ENCODE measurements at places on chromosomes 12 and 14. TPM values are rescaled to one million over a fixed set of nuclear protein-coding genes. Genes with fewer than 3 reads are reported as not detected.

Gene GARIN6
- total RNA-seq, result not detected

GRCh38 chr14:99350751-99351150 is 78.8 kb upstream of the BCL11B start:
- H3K4me3 ChIP-seq, result no peak overlapping the region
- H3K27ac ChIP-seq, result no peak overlapping the region
- no peak for DNase-seq
- H3K36me3 ChIP-seq, result no peaks in the 10 kb centered on the region

DNA sequence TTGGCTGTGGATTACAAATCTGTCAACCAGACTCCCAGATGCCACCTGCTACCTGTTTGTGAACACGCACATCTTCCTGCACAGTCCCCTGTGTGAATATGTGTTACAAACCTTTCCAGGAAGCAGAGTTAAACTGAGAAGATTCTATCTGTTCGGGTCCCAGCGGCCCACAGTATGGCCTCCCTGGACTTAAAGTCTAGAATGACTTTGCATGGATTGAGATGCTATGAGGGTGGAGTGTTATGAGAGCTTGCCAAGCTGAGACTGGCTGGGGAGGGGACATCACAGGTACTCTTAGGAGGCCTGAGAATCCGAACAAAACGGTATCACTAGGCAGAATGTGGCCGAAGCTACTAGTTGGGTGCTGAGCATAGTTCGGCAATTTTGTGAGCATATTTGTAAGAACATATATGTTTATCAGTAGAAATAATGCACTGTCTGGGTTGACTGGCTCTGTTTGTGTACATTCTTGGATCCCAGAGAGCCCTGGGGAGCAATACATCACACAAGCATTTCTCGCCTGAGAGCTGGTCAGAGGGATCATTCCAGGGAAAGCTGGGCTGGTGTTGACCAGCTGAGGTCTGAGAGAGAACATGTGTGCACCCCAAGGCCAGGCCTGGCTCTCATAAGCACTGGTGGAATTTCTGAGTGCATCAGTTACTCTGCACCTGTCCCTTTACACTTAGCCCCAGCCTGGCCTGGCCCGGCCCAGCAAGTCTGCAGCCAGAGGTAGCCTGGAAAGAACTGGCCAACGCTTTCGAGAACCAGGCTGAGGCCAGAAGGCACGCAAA is 29.8 kb upstream of the LTBP2 start:
- no peaks in the 10 kb centered on the region for H3K36me3 ChIP-seq
- no peaks in the 10 kb centered on the region for H3K27me3 ChIP-seq
- DNase-seq, result no peak
- H3K4me1 ChIP-seq, result no peaks in the 10 kb centered on the region

DNA sequence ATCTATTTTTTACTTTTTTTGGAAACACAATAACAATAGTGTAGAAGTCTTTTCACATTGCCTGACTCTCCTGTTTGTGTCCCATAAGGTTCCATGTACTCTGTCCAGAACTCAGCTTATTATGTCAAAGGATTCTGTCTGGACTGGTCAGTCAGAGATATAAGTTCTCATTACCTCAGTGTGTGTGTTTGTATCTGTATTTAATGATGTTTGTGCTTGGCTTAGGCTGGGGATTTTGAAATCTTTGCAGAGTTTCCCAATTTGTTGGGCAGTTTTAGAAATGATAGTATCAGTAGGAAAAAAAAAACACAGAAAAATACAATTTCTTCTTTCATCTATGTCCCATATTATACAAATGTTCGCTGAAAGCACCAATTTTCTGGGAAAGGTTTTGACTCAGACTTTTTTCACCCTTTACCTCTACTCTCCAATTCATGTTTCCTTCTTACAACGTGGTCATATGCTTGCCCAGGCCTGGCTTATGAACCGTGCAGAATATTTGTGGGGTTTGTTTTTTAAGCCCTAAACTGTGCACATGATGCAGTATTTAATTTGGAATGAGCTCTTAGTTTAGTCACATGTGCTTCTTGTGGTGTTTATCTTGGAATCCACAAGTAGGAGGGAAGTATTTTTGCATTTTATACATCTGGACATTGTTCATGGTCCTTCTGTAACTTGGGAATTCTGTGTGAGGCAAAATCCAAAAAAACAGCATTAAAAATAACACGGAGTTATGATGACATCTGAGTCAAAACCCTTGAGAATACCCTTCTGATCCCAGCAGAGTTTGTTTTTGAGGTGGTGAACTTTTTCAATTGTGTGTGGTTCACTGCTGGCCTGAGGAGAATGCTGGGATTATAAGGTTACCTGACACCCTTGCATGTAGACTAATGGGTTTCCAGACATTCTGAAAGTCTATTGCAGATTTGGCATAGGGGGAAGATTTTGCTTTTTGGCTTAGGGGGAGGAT is 121.2 kb downstream of the RAD51B start:
- H3K4me3 ChIP-seq, result no peak overlapping the region
- H3K27me3 ChIP-seq, result no peaks in the 10 kb centered on the region
- no peak overlapping the region for H3K27ac ChIP-seq
- no peaks in the 10 kb centered on the region for H3K4me1 ChIP-seq
- H3K36me3 ChIP-seq, result no peaks in the 10 kb centered on the region

DNA sequence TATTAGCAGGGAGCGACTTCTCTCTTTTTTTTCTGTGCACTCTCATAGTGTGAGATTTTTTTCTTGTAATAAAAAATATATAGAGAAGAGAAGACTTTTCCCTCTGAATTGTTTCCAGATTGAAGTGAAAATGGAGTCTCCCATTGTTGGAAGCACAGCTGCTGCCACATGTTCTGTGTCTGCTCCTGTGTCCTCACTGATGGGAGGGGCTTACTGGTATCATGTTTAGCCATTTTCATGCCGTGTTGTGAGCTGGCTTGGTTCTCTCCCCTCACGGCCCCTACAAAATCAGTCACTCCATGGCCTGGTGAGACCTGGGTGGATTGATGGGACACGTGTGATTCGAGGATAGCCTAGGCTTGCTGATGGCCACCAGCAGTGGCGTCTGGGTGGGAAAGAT is 379.7 kb upstream of the DDHD1 start:
- no peak for DNase-seq
- H3K27me3 ChIP-seq, result no peaks in the 10 kb centered on the region
- H3K27ac ChIP-seq, result peak overlapping the region; percentile 38
- H3K4me1 ChIP-seq, result peaks cover 4% of the 10 kb centered on the region
- H3K36me3 ChIP-seq, result no peaks in the 10 kb centered on the region
- no peak overlapping the region for H3K4me3 ChIP-seq

DNA sequence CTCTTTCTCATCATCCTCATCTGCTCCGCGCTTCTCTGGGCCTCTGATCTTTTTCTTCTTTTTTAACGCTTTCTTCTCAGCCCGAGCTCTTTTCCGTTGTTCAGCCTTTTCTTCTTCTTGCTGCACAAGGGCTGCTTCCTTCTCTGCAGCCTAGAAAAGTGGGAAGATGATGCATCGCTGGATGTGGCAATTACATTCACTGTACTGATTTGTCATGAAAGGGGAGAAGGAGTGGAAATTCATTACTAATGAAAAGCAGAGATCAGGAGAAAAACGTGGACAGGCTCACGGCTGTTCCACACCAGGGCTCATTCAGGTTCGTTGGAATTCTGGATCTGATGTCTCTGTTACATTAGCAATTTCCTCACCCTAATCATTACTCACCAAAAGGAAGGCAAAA is 15.1 kb downstream of the FICD start:
- peaks cover 40% of the 10 kb centered on the region for H3K36me3 ChIP-seq
- H3K27ac ChIP-seq, result no peak overlapping the region
- H3K4me3 ChIP-seq, result no peak overlapping the region
- peaks cover 5% of the 10 kb centered on the region for H3K4me1 ChIP-seq
- no peak for DNase-seq

DNA sequence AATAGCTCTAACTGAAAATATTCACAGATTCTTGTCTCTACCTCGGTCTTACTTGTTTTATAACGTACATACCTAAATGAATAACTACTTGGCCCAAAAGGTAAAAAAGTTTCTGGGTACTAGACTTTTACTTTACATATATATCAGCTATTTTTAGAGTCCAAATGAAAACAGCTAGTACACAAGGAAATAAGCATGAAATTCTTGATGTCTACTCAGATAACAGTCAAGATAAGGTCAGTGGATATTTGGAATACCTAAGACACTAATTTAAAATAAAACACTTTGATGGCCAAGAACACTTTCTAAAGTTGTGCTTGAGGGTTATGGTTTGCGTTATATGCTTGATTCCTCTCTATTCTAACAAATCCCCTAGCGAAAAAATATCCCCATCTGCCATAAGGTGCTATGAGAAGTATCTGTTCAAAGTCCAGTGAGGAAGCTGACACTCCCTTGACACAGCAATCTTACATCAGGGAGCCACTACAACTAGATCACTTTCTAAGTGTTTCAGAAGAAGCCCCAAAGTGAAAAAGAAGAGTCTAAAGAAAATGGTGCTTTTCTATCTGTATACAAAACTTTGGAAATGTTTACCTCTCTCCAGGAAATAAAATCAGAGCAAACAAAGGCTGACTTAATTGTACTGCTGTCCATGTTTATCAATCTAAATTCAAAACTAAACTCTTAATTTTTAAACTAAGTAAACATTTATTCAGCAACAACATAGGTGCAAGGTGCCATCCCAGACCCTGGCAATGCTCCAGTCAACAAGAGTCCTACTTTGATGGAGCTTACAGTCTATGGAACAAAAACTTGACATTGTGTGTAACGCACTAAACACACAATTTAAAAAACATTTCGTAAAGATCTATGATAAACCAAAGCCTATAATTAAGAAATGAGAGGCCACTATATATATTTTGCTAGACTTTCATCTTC is 11.7 kb downstream of the PTPN21 start:
- H3K4me1 ChIP-seq, result no peaks in the 10 kb centered on the region
- H3K27me3 ChIP-seq, result no peaks in the 10 kb centered on the region
- H3K4me3 ChIP-seq, result no peak overlapping the region
- DNase-seq, result no peak
- no peak overlapping the region for H3K27ac ChIP-seq

Gene CLEC4E
- not detected for total RNA-seq

DNA sequence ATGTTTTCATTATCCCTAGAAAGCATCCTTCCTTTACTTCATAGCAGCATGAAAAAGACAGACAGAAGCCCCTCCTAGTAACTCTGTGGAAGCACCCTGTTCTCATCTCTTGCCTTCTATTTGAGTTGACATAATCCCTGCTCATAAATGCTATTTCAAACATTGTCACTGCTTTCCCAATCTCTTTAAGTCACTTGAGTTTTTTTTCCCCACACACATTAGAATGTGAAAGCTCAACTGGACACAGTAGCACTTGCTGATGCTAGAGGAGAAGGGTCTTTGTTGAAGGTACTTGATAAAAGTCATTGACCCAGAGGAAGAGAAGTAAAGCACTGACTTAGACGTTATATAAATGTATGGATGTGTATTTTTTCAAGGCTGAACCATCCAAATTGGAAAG is 3.0 kb downstream of the E2F7 start:
- no peak for DNase-seq
- no peaks in the 10 kb centered on the region for H3K36me3 ChIP-seq
- no peaks in the 10 kb centered on the region for H3K27me3 ChIP-seq
- peaks cover 29% of the 10 kb centered on the region for H3K4me1 ChIP-seq
- H3K4me3 ChIP-seq, result peak overlapping the region; percentile 91

Gene NYNRIN
- 0.15 TPM for total RNA-seq

- H3K4me3 ChIP-seq, result no peak overlapping the region
- no peak for DNase-seq
- H3K27ac ChIP-seq, result no peak overlapping the region
- peaks cover 5% of the 10 kb centered on the region for H3K36me3 ChIP-seq
- no peaks in the 10 kb centered on the region for H3K4me1 ChIP-seq
Measured at GRCh38 chr12:49515266-49515665, 23.6 kb upstream of the KCNH3 start.

- H3K27ac ChIP-seq, result peak overlapping the region; percentile 95
- no peaks in the 10 kb centered on the region for H3K36me3 ChIP-seq
- H3K27me3 ChIP-seq, result no peaks in the 10 kb centered on the region
Measured at GRCh38 chr12:121536054-121536898, 44.5 kb downstream of the KDM2B start.

Gene NEUROD4
- total RNA-seq, result not detected

DNA sequence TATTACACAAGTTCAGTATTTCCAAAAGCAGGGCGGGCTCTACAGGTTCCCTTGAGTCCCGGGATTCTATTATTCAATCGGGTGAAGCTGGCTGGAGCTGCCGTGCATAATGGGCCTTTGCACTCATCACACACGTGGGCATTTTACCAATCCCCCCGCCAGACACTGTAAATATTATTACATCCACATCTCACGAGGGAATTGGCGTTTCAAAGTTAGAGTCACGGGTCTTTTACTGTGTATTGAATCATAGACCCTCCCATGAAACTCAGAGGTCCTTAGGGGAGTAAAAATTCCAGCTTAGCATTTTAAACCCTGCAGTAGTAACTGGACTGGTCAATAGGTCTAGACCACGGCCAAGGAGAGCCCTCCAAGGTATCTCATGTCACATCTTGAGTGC is 70.3 kb downstream of the MAP1LC3B2 start:
- H3K27ac ChIP-seq, result no peak overlapping the region
- H3K4me1 ChIP-seq, result no peaks in the 10 kb centered on the region
- H3K36me3 ChIP-seq, result no peaks in the 10 kb centered on the region
- no peak for DNase-seq
- H3K27me3 ChIP-seq, result peaks cover 6% of the 10 kb centered on the region
- H3K4me3 ChIP-seq, result no peak overlapping the region

Gene MYRFL
- 0.38 TPM for total RNA-seq

GRCh38 chr12:46181465-46181864 is 87.4 kb downstream of the SLC38A1 start:
- H3K4me3 ChIP-seq, result no peak overlapping the region
- peaks cover 39% of the 10 kb centered on the region for H3K4me1 ChIP-seq
- no peak overlapping the region for H3K27ac ChIP-seq
- no peak for DNase-seq

DNA sequence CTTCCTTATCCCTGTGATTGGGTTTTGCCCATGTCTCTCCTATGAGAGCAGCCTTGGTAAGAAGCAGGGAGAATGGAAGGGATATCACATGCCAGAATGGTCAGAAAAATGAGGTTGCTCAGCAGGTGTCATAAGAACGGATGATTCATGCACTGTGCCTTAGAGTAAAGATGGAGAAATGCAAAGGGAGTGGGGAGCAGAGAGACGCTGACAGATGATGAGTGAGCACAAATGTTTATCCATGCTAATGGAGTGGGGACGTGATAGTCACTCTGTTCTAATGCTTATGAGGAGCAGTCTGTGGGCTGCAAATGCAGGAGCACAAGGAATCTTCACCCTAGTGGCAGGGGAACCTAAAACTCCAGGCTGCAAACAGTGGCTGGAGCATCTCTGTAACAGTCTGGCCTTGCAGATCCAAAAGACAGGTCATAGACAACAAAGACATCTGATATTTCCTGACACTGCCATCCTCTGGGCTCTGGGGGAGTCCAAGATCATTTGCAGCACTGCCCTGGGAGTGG is 243.2 kb downstream of the CACNA1C start:
- H3K4me3 ChIP-seq, result no peak overlapping the region
- no peaks in the 10 kb centered on the region for H3K36me3 ChIP-seq
- no peak overlapping the region for H3K27ac ChIP-seq
- H3K27me3 ChIP-seq, result no peaks in the 10 kb centered on the region
- peaks cover 43% of the 10 kb centered on the region for H3K4me1 ChIP-seq
- DNase-seq, result no peak

DNA sequence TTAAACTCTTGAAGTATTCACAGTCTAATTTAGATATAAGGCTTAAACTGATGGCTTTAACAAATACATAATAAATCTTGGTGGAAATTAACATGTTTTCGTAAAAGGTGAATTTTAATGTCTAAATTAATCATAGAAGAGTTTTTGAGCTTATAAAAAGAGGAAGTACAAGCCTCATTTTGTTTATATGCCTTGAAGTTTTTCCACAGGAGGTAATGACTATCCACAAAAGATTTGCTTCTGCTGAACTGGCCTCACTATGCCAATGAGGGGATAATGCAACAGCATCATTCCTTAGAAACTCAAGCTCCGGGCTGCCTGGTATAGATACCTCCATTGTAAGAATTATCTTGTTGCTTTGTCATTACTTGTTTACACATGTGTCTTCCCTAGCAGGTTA is 175.6 kb downstream of the DUSP6 start:
- no peaks in the 10 kb centered on the region for H3K36me3 ChIP-seq
- H3K27me3 ChIP-seq, result no peaks in the 10 kb centered on the region
- no peak overlapping the region for H3K27ac ChIP-seq
- H3K4me3 ChIP-seq, result no peak overlapping the region
- no peak for DNase-seq
